CD4-positive, CD25-positive, alpha-beta regulatory T cell (primary cell): ENCODE measurements at places on chromosomes 5 and 9. TPM values are rescaled to one million over a fixed set of nuclear protein-coding genes. Genes with fewer than 3 reads are reported as not detected.

AGTPBP1 gene
- polyA plus RNA-seq: 23.4 TPM

NR6A1 gene
- polyA plus RNA-seq: not detected

SPATA6L gene
- polyA plus RNA-seq: 1.5 TPM

MIER3 gene
- 12.4 TPM for polyA plus RNA-seq

GPR151 gene
- not detected for polyA plus RNA-seq

- H3K4me3 ChIP-seq: no peak overlapping the region
- H3K4me1 ChIP-seq: no peaks in the 10 kb centered on the region
- no peaks in the 10 kb centered on the region for H3K36me3 ChIP-seq
- H3K27me3 ChIP-seq: no peaks in the 10 kb centered on the region
These were observed 394.0 kb downstream of the CETN3 start for GRCh38 chr5:90015584-90016018.

DNA sequence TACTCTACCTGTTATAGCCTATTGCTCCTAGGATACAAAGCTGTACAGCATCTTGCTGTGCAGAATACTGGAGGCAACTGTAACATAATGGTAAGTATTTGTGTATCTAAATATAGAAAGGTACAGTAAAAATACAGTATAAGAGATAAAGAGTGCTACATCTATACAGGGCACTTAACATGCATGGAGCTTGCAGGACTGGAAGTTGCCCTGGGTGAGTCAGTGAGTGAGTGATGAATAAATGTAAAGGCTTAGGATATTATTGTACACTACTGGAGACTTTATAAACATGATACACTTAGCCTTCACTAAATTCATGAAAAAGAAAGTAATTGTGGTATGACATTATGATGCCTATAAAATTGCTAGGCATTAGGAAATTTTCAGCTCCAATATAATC lies 65.5 kb upstream of the OSMR start:
- H3K36me3 ChIP-seq: no peaks in the 10 kb centered on the region
- H3K27ac ChIP-seq: no peak overlapping the region
- no peak for DNase-seq
- H3K4me1 ChIP-seq: no peaks in the 10 kb centered on the region

- H3K27me3 ChIP-seq: no peaks in the 10 kb centered on the region
- no peaks in the 10 kb centered on the region for H3K36me3 ChIP-seq
- H3K4me3 ChIP-seq: no peak overlapping the region
- no peak for DNase-seq
- no peaks in the 10 kb centered on the region for H3K4me1 ChIP-seq
These were observed 379.5 kb downstream of the CDH10 start for GRCh38 chr5:24265306-24265705.

DNA sequence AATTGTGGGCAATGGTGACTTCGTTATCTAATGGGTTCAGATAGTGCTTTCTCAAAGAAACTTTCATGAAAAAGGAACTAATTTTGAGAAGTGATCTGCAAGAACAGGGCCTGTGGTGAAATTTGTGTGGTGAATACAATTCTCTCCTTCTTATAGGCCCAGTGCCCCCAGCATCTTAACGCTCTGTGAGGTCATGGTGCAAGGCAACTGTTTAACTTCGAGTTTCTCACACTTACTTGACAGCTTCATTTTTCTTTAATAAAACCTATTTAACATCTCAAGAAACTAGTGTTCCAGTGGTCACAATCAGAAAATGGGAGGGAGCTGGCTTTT lies 69.2 kb downstream of the FAM114A2 start:
- H3K4me1 ChIP-seq: no peaks in the 10 kb centered on the region
- H3K27me3 ChIP-seq: no peaks in the 10 kb centered on the region
- no peak overlapping the region for H3K4me3 ChIP-seq
- no peak for DNase-seq

DNA sequence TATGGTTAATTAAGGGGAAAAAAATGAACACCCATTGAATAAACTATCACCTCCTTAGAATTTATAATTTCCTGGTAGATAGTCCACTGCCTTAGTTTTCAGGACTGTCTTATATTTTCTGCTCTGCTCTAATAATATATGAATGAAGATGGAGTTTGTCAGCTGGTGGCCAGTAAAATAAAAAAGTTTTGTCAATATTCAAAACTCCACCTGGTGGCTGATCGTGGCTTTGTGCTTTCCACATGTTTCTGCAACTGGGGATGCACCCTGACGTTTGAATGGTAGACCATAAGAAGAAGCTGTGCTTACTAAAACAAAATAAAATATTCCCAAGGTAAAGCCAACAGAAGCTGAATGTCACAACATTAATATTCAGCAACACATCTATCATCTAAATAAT lies 286.6 kb upstream of the IZUMO3 start:
- H3K36me3 ChIP-seq: no peaks in the 10 kb centered on the region
- H3K27ac ChIP-seq: no peak overlapping the region
- DNase-seq: no peak
- no peaks in the 10 kb centered on the region for H3K4me1 ChIP-seq
- H3K27me3 ChIP-seq: no peaks in the 10 kb centered on the region

GRCh38 chr9:109488791-109489492 lies 9.2 kb downstream of the PTPN3 start:
- no peak overlapping the region for H3K27ac ChIP-seq
- no peak for DNase-seq
- H3K27me3 ChIP-seq: no peaks in the 10 kb centered on the region
- H3K4me3 ChIP-seq: no peak overlapping the region
- no peaks in the 10 kb centered on the region for H3K4me1 ChIP-seq

DNA sequence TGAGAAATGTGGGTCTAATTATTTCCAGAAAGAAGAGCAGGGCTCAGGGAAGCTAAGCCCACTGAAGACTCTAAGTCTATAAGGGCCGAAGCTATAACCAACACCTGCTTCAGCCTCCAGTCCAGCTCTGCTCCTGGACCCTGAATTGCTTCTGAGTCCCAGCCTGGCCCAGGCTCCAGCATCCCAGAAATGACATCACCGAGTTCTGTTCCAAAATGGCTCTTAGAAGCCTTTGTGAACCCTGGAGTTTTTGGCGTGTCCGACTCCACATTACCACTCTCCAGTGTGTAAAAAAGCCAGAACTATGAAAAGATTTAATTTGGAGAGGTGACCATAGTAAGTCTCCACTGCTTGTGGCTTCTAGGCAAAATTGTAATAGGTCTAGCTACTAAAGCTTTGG lies 289.9 kb downstream of the SLIT3 start:
- H3K4me1 ChIP-seq: no peaks in the 10 kb centered on the region
- H3K36me3 ChIP-seq: no peaks in the 10 kb centered on the region
- peaks cover 2% of the 10 kb centered on the region for H3K27me3 ChIP-seq
- DNase-seq: no peak
- no peak overlapping the region for H3K4me3 ChIP-seq

GRCh38 chr9:31873722-31874121 lies 510.7 kb upstream of the ACO1 start:
- no peak overlapping the region for H3K4me3 ChIP-seq
- H3K36me3 ChIP-seq: no peaks in the 10 kb centered on the region
- no peaks in the 10 kb centered on the region for H3K27me3 ChIP-seq
- no peaks in the 10 kb centered on the region for H3K4me1 ChIP-seq
- no peak overlapping the region for H3K27ac ChIP-seq

GRCh38 chr9:92328225-92328624 lies 2.5 kb downstream of the CENPP start:
- no peak for DNase-seq
- peaks cover 22% of the 10 kb centered on the region for H3K4me1 ChIP-seq
- no peak overlapping the region for H3K27ac ChIP-seq
- H3K4me3 ChIP-seq: no peak overlapping the region
- no peaks in the 10 kb centered on the region for H3K36me3 ChIP-seq

- H3K27ac ChIP-seq: no peak overlapping the region
- H3K4me3 ChIP-seq: no peak overlapping the region
- no peaks in the 10 kb centered on the region for H3K4me1 ChIP-seq
- no peaks in the 10 kb centered on the region for H3K36me3 ChIP-seq
- no peaks in the 10 kb centered on the region for H3K27me3 ChIP-seq
These were observed 120.8 kb upstream of the SLC27A6 start for GRCh38 chr5:128844354-128844923.

DNA sequence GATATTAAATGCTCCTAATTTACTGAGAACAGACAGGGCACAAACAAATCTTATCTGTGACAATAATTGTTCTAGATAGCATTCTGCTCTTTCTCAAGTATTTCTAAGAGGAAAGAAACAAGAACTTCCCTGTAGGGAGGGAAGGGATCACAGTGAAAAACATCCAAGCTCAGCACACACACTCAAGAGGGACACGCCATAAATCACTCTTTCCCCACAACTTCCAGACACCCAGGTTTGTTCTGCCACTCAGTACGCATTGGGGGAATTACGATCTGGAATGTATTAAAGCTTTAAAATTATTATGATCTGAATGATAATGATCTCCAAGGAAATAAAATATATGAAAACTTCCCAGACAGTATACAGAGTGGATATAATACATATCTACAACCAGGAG lies 221.4 kb downstream of the GNA14 start:
- no peaks in the 10 kb centered on the region for H3K36me3 ChIP-seq
- H3K27me3 ChIP-seq: no peaks in the 10 kb centered on the region
- no peak for DNase-seq
- no peak overlapping the region for H3K4me3 ChIP-seq
- no peaks in the 10 kb centered on the region for H3K4me1 ChIP-seq

GRCh38 chr5:135348918-135349317 lies 50.1 kb downstream of the MACROH2A1 start:
- no peak overlapping the region for H3K4me3 ChIP-seq
- no peaks in the 10 kb centered on the region for H3K27me3 ChIP-seq
- H3K27ac ChIP-seq: no peak overlapping the region
- H3K4me1 ChIP-seq: no peaks in the 10 kb centered on the region
- peaks cover 67% of the 10 kb centered on the region for H3K36me3 ChIP-seq

DNA sequence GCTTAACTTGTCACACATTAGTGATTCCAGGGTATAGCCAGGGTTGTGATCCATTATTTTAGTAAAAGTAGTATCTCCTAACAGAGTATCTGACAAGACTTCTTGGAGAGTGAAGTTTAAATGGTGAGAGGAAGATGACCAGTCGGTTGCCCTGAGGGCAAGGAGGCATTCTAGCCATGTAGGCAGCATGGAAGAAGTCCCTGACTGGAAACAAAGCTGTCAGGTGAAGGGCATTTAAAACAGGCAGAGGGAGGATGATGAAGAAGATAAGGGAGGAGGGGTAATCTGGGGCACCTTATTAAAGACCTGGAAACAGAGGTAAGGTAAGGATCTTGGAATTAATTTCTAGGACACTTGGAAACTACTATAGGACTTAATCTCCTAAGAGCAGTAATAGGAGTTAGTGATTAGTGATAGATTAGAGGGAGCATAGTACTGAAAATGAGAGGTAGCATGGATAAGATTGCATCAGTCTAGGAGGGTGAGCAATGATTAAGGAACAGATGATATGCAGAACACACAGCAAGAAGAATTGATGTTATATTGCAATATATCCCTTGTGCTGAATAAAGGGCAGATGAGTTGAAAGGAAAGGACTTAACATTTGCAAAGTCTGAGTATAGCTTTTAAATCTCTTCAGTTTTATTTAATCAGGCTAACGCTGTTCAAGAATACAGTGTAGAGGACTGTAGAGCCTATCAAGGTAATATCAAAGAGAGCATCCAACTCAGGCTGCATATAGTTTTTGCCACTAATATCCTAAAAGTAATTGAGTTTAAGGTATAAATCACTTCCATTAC lies 9.6 kb downstream of the KIF2A start:
- H3K27ac ChIP-seq: peak overlapping the region; percentile 16
- no peak for DNase-seq
- H3K36me3 ChIP-seq: peaks cover 7% of the 10 kb centered on the region
- H3K27me3 ChIP-seq: no peaks in the 10 kb centered on the region
- H3K4me3 ChIP-seq: peak overlapping the region; percentile 37

DNA sequence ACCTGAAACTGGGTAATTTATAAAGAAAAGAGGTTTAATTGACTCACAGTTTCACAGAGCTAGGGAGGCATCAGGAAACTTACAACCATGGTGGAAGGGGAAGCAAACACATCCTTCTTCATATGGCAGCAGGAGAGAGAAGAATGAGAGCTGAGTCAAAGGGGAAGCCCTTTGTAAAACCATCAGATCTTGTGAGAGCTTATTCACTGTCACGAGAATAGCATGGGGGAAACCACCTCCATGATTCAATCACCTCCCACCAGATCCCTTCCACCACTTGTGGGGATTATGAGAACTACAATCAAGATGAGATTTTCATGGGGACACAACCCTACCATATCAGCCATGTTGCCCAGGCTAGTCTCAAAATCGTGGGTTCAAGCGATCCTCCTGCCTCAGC lies 143.4 kb downstream of the FGF18 start:
- no peaks in the 10 kb centered on the region for H3K36me3 ChIP-seq
- H3K27ac ChIP-seq: no peak overlapping the region
- no peaks in the 10 kb centered on the region for H3K4me1 ChIP-seq
- H3K27me3 ChIP-seq: peaks cover 5% of the 10 kb centered on the region

DNA sequence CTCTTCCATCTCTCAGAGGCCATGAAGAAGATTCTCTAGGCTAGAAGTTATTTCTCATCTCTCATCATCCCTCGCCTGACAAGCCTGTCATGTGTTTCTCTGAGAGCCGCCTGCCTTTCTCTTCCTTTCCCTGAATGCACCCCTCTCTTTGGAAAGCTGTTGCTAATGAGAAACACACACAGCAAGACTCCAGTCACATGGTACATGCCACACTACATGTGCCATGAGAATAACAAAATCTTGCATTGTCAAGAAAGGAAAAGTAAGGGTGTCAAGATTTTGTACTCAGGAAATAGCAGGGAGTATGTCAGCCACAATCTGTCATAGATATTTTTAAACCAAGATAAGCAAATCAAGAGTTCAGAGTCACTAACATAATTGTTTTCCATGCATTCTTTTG lies 8.9 kb downstream of the AGXT2 start:
- no peaks in the 10 kb centered on the region for H3K4me1 ChIP-seq
- no peak for DNase-seq
- H3K36me3 ChIP-seq: no peaks in the 10 kb centered on the region
- H3K27me3 ChIP-seq: no peaks in the 10 kb centered on the region
- H3K27ac ChIP-seq: no peak overlapping the region

DNA sequence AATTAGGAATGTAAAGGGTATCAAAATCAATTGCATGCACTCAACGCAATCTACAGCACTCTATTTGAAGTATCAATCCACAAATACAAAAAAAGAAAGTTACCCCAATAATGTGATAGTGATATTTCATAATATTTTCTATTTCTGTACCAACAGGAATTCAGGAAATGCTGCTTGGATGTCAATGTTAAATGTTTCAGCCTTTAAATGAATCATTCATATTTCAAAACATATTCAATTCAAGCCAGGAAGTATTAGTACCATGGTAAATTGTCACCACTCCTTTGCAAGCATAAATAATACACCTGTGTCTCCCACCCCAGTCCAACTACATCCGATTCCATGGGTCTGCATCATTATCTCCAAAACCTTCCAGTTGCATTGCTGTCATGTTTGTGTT lies 1185.5 kb upstream of the CDH18 start:
- H3K27me3 ChIP-seq: no peaks in the 10 kb centered on the region
- no peaks in the 10 kb centered on the region for H3K36me3 ChIP-seq
- H3K4me1 ChIP-seq: no peaks in the 10 kb centered on the region
- H3K27ac ChIP-seq: no peak overlapping the region
- no peak overlapping the region for H3K4me3 ChIP-seq
